NCI-H2171 treated with DMSO at 0.1 percent for 48 hours (cell line): ENCODE measurements at places on chromosomes 7 and 10.

DNA sequence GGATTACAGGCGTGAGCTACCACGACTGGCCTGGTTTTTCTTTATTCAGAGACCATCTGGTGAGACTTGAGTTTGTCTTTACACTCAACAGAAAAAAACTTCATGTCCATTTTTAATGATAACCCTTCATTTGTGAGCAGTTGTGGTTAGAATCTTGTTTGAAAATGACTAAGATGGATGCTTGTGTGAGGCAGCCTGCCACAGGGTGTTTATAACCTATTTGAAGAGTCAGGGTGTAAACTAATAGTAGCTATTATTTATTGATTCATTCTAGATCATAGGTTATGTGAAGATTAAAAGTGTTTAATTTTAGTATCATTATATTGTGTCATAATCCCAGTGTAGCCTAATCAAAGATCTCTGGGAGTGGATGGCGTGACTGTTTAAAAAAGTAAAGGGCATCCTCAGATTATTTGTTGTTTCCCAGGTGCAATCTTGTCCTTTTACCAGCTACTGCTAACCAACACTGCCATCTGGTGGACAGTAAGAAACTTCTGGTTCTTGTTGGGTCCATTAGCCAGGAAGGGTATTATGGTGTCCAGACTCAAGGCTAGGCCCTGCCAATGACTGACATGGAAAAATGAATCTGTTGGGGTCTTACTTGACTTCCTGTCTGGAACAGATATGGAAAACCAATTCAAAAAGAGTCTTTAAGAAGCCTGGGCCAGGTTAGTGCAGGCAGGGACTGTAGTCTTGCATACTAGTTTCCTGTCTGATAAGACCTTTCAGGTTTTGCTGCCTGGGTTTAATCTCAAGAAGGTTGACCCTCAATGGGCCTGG, 24.9 kb downstream of the NRBF2 start:
- peak; percentile 72 for DNase-seq

DNA sequence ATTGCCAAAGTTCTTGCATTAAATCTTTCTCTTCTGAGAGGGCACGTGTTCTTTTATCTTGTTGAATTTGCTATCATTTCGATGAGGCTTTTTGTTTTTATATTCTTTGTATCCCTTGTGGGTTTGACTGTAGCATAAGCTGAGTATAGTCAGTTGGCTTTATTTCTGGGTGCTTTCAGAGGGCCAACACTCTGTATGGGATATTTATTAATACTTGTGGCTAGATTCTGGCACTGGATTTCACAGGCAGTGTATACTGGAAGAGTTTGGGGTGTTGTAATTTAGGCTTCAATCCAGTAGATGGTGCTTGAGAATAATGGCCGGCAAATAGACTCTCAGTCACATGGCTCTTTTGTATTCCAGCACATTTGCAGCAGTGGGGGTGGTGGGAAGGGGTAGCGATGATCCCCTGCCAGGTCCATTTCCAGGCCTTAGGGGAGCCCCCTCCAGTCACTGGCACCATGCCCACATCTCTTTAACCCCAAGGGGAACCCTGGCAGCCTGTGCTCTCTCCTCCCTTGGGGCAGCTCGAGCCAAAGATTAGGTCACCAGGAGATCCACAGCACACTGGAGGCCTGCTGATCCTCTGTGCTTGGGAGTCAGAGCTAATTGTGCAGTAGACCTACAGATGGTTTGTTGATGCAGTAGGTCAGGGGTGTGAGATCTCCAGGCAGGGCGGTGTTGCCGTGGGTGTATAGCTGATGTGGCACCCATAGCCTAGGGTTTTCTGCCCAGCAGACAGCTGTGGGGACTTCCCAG, 81.8 kb downstream of the PTPN20 start:
- peak; percentile 58 for DNase-seq

DNA sequence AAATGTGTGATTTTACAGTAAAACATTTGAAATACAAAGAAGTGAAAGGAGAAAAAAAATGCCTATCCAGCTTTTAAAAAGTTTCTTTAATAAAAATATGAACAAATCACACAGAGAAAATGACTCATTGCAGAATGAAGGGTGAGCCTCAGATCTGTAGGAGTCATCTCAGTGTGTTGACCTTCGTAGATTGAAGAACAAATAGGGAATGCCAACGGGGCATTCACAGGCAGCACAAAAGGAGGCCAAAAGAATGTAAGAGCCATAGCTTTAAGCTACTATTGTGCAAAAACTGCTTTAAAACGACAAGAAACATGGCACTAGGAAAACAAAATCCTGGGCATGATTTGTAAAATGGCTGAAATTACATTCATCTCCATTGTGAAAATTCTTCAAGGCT, 782.7 kb upstream of the CELF2 start:
- DNase-seq = no peak

GRCh38 chr7:1226186-1226901, 6.3 kb upstream of the UNCX start:
- DNase-seq = peak; percentile 75

GRCh38 chr10:122649903-122650302, 49.7 kb downstream of the C10orf120 start:
- DNase-seq = no peak

DNA sequence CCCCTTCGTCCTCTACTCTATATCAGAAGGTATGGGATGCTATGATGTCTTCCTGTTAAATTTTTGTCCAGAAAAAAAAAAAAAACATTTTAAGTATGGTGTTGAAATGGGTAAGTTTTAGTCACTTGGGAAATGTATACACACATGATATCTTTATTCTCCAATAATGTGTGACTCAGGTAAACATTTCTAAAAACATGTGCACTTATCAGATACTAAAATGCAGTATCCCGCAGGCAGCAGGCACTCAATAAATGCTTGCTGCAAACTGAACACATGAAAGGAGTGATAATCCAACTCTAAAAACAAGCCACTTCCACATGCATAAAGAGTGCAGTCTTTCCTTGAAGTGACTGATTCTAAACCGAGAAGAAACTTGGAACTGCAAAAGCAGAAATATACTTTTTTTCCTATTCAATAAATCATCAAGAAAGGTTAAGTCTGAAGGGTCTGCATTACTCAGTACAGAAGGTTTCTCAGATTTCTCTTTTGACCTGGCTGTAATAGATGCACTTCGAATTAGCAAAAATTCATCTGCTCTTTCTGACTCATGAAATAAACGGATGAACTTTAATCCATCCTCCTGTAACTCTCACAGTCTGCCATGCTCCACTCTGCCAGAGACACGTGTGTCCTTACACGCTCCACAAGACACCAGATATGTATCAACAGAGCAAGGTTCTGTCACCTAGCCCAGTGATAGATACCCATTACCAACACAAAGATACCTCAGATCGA, 84.0 kb downstream of the HIPK2 start:
- no peak for DNase-seq

DNA sequence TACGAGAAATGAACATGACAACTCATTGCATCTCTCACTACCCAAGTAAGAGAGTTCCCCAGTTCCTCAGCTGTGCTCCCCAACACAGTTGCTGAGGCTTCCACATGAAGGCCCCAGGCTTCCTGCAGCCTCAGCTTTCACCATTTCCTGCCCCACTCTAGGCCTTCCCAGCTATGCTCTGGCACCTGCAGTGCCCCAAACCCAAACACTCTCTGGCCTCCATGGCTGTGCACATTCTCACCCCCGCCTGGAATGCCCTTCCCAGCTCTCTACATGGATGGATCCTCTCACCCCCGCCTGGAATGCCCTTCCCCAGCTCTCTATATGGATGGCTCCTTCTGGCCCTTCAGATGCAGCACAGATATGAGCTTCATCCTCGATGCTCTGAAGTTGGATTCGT, 61.3 kb downstream of the KIAA1549 start:
- DNase-seq = no peak

DNA sequence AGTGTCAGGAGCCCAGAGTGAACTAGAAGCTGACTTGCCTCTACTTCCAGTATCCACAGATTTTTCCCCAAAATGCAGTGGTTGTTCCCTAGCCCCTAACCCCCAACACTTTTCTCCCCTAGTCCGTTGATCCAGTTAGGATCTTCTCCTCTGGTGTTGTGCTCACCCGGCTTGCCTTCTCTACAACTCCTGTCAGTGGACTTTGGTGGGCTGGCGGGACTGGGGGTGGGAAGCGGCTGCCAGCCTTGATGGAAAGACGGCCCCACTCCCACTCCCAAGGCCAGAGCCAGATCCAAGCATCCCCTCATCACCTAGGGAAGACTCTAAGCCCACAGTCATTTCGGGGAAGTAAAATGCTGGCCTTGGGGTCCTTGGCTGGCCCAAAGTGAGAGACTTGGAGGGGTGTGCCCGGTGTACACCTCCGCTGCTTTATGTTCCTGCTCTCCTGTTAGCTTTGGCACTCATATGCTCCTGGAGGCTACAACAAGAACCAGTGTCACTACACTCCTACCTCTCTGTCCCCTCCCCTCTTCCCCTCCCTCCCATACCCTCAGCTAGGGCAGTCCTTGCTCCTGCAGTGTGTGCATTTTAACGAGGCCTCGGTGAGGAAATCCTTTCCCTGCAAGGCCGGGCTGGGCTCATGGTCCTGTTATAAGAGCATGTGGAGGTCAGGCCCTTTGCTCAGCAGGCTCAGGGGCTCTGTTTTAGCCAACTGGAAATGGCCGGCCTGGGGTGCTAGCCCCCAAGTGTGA, 930 bp upstream of the HOXA10 start:
- DNase-seq = no peak

DNA sequence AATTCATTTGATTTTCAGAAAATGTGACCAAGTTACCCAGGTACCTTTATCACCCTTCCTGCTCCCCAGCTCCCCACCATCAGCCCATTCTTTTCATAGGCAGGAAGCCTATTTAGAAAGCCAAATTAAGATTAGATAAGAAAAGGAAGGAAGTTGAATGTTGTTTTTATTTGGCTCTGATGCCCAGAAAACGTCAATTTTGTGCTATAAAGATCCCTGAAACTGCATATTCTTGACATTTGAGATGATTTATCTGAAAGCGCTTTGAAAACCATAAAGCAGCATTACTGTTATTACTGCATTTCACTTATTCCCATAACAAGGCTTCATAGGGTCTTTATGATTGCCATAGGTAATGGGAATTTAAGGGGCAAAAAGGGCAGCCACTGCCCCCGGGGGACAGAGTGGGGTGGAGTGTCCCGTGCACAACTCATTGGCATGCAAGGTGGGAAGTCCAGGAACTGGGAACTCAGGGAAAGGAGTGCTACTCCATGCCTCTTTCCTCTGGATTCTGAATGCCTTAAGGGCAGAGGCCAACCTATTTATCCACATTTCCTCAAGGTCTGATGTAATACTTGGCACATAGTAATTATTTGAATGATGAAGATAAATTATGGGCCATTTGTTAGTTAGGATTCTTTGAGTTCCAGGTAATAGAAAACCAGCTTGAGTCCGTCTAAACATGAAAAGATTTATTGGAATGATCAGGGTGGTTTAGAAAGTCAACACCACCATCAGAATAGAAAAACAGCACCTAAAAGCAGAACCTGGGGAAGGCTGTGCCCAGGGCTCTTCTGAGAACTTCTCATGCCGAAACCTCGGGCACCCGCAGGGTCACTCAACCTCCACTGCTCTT, 100.6 kb upstream of the ELMO1 start:
- DNase-seq = no peak

DNA sequence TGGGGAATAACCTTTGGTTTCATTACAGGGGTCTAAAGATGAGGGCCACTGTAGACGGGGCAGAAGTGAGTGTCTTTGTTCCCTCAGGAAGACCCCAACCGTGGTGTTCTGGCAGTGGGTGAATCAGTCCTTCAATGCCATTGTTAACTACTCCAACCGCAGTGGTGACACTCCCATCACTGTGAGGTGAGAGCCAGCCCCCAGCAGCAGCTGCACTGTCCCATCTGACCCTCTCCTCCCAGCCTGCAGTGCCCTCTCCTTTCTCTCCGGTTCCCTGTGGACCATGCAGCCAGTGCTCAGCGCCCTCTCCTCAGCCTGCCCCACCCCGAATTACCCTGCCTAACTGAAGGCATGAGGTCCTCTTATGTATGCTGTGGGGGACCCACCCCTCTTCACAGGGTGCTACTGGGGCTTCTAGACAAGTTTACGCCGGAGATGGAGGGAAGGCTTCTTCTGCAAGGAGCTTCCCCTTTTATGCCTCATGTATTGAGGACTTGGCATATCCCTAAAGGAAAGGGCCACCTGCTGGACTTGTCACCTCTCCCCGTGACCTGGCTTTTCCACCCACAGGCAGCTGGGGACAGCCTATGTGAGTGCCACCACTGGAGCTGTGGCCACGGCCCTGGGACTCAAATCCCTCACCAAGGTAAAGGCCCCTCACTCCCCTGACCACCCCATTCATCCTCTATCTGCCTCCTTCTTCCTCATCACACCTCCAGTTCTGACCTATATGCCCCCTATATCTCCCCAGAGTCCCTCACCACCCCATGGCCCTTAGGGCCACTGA, 5.1 kb downstream of the SFXN3 start:
- no peak for DNase-seq
